Fibroblast of upper back skin (primary cell): ENCODE measurements at places on chromosomes 12 and 14.

GRCh38 chr12:71075743-71076142 is 82.1 kb downstream of the TSPAN8 start:
- no peak for DNase-seq

- DNase-seq = no peak
Measured at GRCh38 chr12:79686171-79686570, 4.6 kb downstream of the PAWR start.

GRCh38 chr14:49194067-49194466 is 392.1 kb downstream of the RPS29 start:
- no peak for DNase-seq

DNA sequence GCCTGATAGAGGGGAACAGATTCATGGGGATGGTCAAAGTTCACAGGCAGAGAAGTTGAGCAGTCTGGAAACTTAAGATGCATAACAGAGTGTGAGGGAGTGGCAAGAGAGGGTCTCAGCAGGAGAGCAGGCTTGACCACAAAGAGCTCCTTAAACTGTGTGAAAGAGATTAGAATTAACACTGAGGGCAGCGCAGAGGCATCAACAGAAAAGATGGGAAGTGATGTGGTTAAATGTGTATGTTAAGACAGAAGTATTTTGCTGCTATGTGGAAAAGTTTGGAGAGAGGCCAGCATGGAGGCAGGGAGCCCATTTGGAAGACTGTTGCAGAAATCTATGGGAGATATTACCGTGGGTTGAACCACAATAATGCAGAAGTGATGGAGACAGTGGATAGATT is 122.7 kb upstream of the LMNTD1 start:
- peak; percentile 85 for DNase-seq

DNA sequence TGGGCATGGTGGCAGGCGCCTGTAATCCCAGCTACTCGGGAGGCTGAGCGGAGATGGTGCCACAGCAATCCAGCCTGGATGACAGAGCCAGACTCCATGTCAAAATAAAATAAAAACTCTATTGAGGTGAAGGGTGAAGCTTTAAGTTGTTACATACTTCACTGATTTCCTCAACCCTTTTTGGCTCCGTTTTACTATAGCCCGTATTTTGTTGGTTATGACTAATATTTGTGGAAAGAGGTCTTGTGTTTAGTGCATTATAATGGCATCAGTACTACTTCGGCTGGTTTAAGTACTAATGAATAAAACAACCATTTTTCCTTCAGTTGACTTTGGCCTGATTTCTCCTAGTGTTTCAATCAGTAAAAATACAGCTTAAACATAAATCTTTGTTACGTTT is 27.0 kb upstream of the SLC2A14 start:
- peak; percentile 73 for DNase-seq

GRCh38 chr12:104480826-104481440 is 24.2 kb downstream of the CHST11 start:
- DNase-seq = peak; percentile 45

DNA sequence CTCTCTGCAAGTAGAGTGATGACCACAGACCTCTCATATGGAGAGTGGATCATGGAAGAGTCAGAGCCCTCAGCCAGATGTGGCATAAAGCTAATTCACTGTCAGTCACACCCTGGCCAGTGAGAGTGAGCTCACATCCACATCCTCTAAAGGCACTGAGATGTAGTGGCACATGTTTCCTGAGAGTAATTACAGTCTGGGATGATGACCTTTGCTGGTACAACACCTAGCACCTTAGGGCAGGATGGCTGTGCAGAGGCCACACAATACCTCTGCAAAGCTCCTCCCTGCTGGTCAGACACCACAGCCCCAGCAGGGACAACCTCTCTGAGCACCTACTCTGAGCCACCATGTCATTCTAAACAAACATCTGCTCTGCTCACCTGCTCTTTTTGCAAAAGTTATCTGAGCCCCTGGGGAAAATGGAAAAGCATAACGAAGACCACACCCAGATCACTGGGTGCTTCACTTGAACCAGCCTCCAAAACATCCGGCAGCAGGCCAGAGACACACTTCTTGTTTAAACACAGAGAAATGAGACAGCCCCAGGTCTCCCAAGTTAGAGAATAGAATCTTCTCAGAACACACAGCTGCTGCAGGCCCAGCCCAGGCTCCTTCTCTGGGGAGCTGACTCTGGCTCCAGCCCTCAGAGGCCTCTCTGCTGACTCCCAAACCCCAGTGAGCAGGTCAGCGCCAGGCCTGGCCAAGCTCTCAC is 30.3 kb downstream of the PITPNM2 start:
- no peak for DNase-seq

DNA sequence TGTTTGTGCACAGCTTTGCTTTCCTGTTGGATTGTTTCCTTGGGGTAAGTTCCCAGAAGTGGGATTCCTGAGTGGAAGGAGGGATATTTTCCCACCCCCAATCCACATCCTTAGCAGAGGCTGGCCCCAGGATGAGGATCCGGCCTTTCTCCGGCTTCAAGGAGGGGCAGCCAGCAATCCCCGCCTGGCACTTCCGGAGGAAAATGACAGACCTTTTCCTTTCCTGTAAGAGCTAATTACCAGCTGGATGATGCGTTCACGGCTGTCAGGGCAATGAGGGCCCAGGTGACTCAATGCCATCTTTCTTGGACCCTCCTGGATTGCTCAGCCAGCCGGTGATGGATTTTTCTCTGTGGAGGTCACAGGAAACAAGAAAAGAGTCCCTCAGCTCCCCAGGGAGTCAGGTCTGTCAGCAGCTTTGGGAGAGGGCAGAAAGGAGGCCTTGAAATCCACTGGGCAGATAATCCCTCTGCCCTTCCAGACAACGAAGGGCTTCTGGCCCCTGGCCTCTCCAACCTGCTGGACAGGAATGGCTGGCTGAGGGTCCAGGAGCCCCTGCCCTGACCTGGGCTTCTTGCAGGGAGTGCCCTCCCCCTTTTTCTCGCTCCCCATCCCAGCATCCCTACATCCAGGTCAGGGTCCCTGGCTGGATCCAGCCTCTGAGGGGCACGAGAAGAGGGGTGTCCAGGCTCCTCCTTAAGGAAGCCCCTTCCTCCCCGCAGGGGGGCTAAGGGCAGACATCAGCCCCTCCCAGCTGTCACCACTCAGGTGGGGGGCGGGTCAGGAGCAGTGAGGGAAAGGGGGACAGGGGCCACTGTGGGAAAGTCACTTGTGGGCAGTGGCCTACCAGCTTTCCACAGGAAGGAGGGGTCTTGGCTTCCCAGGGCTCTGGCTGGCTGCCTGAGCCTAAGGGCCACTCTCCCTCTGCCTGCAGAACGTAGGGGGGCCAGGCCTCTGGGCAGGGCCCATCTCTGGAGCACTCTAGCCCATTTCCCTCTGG is 16.1 kb upstream of the CCDC85C start:
- DNase-seq = peak; percentile 59

GRCh38 chr12:131167334-131167733 is 213.6 kb downstream of the ADGRD1 start:
- DNase-seq = peak; percentile 9

DNA sequence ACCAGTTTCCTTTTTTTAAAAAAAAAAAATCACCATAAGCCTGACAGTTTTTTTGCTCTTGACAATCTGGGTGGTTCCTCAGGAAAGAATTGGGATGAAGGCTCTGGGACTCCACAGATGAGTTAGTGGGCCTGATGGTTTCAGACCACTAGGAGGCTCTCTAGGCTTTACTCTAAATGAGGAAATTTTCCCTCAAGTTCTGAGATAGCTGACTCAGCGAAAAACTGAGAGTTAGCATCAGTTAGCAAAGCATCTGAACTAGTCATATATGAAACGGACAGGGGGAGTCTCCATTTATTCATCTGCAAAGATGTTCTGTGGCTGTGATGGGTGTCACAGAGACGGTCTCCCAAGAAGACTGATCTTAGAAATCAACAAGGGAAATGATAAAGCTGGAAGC is 314.3 kb upstream of the OR4E1 start:
- no peak for DNase-seq

DNA sequence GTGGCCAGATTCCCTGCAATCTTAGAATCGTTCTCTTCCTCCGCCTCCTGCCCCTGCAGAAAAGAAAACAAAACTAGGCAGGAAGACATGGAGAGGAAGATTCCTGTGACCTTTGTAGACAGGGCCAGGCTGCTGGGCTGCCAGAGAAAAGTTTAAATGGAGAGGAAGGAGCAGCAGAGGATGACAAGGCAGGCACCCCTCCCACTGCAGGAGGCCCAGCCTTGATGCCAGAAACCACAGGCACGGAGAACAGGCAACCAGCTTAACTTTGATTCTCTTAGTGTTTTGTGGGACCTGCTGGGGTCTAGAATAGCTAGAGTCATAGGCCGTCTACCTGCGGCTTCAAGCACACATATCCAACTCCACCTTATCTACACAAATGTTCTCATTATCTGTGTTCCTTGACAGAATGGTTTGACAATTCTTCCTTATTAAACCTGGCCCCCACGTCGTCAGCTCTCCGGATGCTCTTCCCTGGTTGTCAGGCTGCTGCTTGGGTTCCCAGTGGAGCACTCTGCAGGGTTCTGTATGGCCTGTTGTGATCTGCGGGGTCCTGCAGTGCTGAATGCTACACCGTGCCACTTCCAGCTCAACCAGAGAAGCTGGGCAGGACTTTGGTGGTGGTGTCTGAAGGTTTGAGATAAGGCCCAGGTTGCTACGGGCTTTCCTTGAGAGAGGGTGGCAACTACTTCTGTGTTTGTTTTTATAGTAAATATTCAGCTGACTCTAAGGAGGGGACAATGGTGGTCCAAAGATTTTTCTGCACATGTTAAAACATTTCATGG is 609.5 kb downstream of the AACS start:
- no peak for DNase-seq

- DNase-seq = peak; percentile 27
Measured at GRCh38 chr12:109836916-109837315, 3.7 kb upstream of the TRPV4 start.
